ENCODE measurements at places on chromosomes 13 and 19. TPM values are rescaled to one million over a fixed set of nuclear protein-coding genes. Genes with fewer than 3 reads are reported as not detected.

GRCh38 chr19:45474606-45475521 is 7.1 kb downstream of the FOSB start:
- no peaks in the 10 kb centered on the region for H3K27me3 ChIP-seq
- no peak overlapping the region for H3K27ac ChIP-seq
- H3K36me3 ChIP-seq = no peaks in the 10 kb centered on the region
- no peak for DNase-seq
- H3K4me1 ChIP-seq = peaks cover 15% of the 10 kb centered on the region

GRCh38 chr19:45646345-45646698 is 7.1 kb upstream of the EML2 start:
- peak overlapping the region; percentile 68 for H3K27ac ChIP-seq
- peaks cover 14% of the 10 kb centered on the region for H3K4me1 ChIP-seq
- DNase-seq = no peak
- H3K4me3 ChIP-seq = peak overlapping the region; percentile 41

Gene ZNF66
- polyA plus RNA-seq = 0.53 TPM

DNA sequence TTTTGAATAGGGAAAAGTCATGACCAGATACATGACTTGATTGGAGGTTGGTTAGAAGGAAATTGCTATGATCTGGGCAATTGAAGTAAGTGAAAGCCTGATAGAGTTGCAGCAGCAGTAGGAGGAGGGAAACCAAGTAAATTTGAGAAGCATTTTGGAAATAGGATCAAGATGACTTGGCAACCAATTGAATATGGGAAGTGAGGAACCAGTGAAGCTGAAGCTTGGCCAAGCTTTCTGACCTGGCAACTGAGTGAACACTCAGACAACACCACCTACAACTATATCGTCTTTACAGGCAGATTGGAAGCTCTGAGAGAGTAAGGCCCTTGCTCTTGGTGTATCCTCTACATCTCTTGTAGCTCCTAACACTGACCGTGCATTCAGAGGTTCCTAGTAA is 16.2 kb upstream of the KATNAL1 start:
- peaks cover 4% of the 10 kb centered on the region for H3K27me3 ChIP-seq
- no peaks in the 10 kb centered on the region for H3K4me1 ChIP-seq
- DNase-seq = no peak
- H3K4me3 ChIP-seq = no peak overlapping the region
- H3K27ac ChIP-seq = no peak overlapping the region

Gene ZNF814
- polyA plus RNA-seq = 1.7 TPM
